Natural killer cell treated with Interleukin-12 subunit alpha and Interleukin-12 subunit beta and Interleukin-15 and Interleukin-18, amount 100 ng/mL, for 72 hours (primary cell): ENCODE measurements at places on chromosomes 3 and 15. TPM values are rescaled to one million over a fixed set of nuclear protein-coding genes. Genes with fewer than 3 reads are reported as not detected.

- no peak for DNase-seq
Observed at GRCh38 chr3:101081999-101082398, 88.8 kb upstream of the ABI3BP start.

DNA sequence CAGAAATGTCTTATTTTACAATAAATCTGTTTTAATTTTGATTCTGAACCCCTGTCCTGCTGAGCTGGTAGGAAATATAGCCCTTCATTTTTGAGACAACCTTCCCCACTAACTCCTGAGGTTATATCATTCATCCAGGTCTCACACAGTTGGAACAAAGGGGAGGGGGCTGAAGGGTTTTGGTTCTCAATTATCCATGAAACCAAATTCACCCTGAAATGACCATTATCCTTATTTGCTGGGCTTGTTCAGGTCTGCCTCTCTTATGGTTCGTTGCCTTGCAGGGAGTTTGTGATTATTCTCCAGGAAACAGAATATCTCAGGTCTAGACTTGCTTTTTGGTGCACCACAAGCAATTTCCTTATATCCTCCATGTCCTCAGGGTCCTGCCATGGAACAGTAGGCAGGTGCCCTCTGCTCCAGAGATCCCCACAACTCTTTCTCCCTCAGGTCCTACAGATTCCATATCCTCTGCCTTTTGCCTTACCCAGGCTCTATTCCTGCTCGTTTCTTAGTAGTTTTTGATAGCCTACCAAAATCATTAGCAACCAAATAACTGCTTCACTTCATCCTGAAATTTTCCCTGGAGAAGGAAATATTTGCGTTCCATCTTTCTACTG is 94.4 kb downstream of the TGFBR2 start:
- no peak for DNase-seq

DNA sequence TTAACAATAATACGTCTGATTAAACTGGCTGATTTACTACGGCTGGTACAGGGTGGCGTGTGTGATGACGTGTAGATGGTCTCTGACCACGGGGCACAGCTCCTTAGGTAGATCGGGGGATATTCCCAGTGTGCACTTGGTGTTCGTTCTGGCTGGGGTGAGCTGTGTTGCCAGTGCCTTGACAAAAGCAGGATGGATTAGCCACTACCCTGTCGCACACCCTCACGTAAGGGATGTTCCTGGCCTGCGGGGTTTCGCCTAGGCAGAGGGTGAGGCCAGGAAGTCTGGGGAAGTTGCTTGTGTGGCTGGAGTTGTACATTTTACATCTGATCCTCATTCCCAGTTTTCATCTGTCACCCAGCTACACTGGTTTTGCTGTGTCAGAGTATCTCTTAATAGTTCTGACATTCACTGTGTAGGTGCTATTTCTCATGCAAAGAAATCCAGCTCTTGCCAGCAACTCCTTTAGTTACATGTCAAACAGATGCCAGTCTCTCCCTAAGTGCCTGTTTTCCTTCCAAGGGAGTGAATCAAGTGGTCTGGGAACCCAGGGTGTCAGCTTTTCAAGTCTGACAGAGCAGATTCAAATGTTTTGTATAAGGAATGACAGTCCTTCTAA is 66.1 kb upstream of the CCR4 start:
- no peak for DNase-seq

DNA sequence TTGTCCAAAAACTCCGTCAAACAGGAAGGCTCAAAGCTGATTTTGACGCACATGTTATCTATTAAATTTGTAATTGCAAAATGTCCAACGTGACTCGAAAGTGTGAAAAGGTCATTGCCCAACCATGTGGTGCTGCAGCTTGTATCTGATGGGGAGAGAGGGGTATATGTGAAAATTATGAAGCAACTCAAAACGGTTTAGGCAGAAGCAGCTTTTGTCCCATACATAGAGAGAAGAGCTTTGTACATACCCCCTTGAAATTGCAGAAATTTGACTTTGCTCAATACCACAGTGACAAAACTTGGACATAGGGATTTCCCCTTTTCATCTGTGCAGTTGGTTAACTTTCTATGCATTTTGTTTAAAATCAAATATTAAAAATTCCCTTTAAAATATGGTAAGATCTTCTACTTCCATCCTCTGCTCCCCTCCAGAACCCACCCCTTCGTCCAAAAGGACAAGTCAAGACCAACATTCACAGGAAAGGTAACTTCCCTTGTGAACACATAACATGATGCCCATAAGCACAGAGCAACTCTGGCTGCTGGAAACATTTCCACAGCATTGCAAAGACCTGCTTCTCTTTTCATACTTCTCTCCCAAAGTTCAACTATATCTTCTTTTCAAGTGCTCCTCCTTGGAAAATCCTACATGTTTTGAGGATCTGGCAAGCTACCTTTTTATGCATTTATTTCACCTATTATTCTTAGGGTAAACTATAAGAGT is 253.7 kb upstream of the THBS1 start:
- DNase-seq, result no peak

DNA sequence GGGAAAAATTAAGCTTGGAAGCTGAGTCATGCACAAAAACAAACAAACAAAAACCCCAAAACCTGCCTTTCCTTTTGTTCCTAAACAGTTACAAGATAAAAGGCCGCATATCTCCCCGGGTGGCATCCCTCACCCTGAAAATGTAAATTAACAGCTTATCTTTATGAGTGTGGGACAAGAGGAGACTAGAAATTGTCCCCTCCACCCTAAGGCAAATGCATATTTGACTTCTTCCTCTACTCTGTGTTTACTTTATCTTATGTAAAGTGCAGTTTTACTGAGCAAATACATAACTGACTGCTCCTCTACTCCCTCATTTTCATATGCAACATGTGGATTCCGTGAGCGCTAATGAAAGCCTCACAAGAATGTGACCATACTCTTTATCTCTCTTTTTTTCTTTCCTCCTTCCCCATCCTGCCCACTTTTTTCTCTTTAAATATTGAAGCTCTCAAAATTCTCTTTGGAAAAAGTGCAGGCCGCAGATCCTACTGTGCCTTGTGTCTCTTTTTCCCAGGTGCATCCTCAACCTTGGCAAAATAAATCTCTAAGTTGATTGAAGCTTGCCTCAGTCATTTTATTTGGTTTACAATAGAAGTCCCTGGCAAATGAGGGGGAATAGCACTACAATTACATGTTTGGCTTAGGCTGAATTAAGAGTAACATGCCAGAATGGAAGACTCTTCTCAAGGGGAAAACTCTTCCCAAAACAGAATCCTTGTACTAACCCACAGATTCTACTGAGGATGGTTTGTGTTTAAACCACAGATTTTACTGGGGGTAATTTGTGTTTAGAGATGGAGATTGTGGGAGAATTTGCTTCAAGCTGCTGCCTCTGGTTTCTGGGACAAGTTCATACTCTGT is 72.7 kb upstream of the WDR72 start:
- no peak for DNase-seq

DNA sequence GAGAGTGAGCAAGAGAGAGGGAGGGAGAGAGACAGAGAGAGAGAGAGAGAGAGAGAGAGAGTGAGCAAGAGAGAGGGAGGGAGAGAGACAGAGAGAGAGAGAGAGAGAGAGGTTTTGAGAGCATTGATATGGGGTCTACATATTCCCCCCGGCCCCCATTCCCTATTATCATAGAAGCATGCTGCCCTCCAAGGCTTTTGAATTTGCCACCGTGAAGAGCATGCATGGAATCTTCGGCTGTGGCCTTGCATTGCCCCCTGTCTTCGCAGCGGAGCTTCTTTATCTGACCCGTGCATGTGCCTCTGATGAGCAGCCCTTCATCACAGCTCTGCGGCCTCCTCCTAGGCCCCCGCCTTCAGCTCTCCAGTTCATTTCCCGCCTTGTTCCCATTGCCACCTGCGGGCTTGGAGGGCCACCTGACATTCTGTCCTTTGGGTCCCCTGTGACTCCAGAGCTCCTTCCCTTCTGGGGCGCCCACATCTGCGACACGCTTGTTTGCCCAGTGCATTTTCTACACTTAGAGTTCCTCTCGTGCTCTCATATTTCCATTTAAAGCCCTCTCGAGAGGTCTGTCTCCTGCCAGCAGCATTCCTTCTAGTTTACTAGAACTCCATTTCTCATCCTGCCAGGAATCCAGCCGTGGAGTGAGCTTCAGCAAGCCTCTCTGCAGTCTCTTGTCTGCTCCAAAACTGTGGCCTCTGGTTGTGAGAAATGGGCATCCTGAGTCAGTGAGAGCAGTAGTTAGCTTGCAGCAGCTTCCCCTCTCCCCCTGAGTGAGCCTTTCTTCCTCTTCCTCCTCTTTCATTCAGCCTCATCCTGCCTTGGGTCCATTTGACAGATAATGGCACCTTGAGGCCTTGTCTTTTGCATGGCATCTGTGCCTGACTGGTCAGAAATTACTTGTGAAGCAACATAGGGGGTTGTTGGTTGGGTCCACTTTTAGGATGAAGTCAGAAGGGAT is 25.3 kb downstream of the LPP start:
- no peak for DNase-seq

DNA sequence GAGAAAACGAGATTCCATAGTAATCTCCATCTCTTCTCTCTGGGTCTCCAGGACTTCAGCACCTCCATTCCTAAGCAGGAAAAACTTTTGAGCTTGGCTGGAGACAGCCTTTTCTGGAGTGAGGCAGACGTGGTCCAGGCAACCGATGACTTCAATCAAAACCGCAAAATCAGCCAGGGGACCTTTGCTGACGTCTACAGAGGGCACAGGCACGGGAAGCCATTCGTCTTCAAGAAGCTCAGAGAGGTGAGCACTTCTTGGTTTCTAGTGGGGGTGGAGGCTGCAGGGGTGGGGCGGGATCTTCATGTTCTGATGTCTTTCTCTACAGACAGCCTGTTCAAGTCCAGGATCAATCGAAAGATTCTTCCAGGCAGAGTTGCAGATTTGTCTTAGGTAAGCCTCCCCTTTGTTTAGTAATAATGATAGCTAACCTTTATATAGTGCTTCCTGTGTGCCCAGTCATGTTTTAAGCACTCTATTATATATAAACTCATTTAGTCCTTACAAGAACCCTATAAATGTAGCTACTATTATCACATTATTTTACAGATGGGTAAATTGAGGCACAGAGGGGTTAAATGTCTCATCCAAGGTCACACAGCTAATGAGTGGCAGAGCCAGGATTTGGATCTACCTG is 35.0 kb upstream of the TATDN2 start:
- no peak for DNase-seq

GRCh38 chr3:61796088-61796680 is 234.8 kb downstream of the PTPRG start:
- no peak for DNase-seq

DNA sequence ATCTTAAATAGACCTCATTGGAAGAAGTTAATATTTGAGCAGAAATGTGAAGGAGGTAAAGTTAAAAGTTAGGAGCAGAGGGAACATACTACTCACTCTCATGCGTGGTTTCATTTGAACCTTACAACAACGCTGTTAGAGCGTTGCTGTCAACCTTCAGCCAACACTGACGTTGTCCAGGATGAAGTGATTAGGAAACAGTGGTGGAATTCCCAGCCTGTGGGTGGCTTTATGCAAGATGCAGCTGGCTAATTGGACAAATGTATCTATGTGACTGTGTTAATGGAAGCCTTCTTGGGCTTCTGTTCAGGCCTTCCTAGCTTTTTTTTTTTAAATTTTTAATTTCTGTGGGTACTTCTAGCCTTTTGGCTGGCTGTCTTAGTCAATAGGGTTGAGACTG is 40.5 kb downstream of the PTPRG start:
- no peak for DNase-seq

DNA sequence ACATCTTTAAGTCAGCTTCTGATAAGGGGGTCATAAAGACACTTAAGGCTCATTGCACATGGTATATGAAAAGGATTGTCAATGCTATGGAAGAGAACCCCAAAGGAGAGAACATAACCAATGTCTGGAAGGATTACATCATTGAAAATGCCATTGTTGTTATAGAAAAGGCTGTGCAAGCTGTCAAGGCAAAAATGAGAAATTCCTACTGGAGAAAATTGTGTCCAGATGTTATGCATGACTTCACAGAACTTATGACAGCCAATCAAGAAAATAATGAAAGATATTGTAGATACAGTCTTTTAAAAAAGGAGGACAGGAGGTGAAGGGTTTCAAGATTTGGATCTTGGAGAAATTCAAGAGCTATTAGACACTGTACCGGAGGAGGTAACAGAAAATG is 96.3 kb upstream of the MBNL1 start:
- no peak for DNase-seq

- DNase-seq, result no peak
Observed at GRCh38 chr15:40069178-40070165, 30.5 kb upstream of the SRP14 start.

DNA sequence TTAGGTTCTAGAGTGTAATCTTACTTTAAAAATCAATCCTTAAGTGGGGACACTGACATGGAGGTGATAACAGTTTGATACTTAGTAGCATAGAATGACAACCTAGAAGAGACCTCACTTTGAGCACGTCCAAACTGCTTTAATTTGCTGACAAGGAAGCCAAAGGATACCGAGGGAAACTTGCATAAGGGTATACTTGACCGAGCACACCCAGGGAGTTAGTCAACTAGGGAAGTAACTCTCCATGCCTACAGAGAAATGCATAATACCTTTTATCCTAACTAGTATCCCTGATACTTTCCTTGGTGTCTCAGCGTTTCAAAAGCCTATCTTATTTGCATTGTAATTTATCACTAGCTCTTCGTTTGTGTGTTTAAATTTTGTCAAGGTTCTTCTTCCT is 5.5 kb upstream of the TPRG1 start:
- no peak for DNase-seq

- no peak for DNase-seq
Observed at GRCh38 chr3:4332111-4332510, 28.9 kb downstream of the SETMAR start.

The ALDH1A3 gene
- not detected for total RNA-seq

The TERC gene
- total RNA-seq, result 18.6 TPM

The PLAAT1 gene
- not detected for total RNA-seq
